ENCODE measurements at places on chromosomes 3 and 15.

DNA sequence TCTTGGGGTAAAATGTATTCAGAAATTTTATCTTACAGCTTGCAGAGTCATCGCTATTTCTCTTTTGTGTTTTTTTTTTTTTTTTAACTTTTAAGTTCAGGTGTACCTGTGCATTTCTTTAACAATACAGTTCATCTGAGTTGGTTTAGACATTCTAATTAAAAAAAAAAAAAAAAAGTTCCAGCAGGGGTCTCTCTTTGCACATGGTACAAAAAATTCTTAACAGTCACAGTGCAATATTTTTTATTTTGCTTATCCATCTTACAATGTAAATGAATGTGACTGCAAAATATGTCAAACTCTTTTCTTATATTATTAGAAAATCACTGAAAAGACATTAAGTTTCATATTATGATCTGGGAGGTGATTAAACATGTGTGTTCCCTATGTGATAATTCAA lies 47.5 kb upstream of the SLC9A9 start:
- DNase-seq = peak; percentile 20

DNA sequence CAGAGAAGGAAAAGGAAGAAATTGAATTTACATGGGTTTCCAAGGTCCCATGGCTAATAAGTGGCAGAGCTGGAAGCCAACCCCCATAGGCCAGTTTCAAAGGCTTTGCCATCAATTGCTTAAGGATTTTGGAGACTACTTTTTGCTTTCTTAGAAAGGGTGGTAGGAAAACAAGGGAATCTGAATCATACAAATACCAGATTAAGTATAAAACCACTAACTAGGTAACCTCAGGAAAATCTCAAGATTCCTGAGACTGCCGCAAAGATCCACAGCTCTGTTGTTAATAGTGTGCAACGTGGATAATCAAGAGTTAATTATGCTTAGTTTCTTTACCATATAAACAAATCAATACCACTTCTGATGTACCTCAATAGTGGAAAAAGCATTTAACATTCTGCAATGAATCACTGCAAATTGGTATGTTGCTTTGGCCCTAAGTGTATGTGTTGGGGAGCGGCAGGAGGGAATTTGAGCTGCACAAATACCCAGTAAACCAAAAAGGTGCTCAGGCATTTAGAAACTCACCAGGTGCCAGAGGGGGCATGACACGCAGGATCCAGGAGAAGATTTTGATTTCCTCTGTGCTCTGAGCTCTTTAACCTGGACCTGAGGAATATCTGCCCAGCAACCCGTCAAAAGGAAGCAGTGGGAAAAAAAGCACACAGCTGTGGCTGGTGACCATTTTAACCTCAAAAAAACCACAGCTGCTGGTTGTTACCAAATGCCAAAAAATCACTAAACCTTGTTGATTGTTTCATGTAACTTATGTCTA lies 22.0 kb downstream of the AADAC start:
- no peak for DNase-seq

- no peak for DNase-seq
These were observed 6.9 kb downstream of the C15orf62 start for GRCh38 chr15:40776537-40777141.

DNA sequence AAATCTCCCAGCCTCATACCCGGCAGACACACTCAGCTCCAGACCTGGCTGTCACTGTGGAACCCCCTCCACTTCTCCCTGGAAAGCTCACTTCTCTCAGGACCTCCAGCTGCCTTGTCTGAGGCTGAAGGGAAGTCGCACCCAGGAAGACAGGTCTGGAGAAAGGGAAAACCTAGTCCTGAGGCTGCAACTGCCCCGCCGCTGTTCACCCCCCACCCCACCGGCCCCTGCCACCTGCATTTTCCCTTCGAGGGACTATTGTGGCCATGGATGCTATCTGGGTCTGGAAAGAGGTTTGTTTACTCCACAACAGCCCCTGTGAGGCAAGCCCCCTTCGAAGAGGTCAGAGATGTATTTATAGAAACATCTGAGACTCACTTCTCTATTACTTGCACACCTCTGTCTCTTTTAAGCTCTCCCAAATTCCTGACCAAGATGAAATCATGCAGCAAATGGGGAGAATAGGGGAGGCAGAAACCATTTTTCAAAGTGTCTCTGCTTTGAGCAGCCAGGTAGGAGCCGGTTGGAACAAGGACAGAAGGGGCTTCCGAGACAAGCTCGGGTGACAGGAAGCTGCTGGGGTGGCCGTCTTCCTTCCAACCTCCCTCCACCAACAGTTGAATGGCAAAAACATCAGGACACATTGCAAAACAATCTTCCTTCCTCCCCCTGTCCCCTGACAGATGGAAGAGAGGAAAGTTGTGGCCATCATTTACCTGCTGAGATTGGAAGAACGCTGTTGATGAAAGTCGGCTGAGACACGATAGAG lies 518 bp downstream of the COLQ start:
- DNase-seq = no peak

Measured in HS-5 (cell line).